ENCODE measurements at places on chromosomes 2 and 18.

DNA sequence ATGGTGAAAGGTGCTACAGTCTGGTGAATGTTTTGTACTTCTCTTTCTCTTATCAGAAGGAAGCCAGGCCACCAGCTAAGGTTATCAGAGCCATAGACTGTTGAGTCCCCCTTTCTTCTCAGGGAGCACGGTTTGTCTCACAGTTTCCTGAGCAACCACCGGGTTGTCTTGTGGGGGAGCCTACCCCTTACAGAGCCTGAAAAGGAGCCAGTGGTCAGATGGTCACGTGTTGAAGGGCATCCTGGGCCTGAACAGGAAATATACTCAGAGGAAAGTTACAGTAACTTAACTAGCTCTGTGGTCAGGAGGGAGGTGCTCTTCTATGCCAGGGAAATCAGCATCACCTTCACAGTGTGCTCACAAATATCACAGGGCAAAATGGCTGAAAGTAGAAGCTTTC, 11.6 kb downstream of the CD28 start:
- no peak for DNase-seq

- no peak for DNase-seq
Observed at GRCh38 chr2:239889641-239890121, 135.5 kb downstream of the NDUFA10 start.

DNA sequence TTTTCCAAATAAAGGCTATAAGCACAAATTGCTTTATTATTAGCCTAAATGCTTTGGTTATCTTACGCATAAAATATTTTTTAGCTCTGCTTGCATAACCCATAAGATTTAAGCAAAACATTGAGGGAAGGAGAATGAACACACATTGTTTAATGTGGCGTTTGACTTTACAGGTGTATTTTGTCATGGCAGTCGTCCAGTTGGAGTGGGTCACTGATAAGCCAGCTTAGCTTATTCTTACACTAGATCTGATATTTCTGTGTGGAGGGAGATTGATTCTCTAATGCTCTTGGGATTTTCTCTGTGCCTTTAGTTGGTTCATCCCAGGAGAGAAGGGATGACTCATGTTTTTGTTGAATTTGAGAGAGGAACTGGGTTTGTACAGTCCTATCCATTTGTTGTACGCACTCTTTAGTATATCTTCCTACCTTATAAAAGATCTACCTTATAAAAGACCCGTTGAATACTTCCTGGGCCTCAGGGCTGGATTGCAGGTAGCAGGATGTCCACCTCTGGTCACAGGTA, 47.5 kb upstream of the ACYP2 start:
- no peak for DNase-seq

DNA sequence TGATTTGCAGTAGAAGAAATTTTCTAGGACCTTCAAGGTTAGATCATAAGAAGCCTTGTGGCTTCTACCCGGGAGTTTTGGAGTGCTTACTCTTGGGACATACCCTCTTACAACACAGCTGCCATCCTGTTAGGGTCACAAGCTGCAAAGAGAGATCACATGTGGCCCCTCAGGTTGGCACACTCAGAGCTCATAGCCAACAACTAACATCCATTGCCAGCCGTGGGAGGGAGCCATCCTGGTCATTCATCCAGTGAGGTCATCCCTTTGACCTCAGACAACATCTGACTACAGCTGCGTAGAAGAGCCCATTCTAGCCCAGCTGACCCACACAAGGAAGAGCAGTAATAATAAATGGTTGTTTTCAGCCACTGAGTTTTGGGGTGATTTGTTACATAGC, 76.9 kb upstream of the NABP1 start:
- DNase-seq: no peak

- no peak for DNase-seq
Observed at GRCh38 chr2:173606619-173607248, 252.1 kb downstream of the CDCA7 start.

DNA sequence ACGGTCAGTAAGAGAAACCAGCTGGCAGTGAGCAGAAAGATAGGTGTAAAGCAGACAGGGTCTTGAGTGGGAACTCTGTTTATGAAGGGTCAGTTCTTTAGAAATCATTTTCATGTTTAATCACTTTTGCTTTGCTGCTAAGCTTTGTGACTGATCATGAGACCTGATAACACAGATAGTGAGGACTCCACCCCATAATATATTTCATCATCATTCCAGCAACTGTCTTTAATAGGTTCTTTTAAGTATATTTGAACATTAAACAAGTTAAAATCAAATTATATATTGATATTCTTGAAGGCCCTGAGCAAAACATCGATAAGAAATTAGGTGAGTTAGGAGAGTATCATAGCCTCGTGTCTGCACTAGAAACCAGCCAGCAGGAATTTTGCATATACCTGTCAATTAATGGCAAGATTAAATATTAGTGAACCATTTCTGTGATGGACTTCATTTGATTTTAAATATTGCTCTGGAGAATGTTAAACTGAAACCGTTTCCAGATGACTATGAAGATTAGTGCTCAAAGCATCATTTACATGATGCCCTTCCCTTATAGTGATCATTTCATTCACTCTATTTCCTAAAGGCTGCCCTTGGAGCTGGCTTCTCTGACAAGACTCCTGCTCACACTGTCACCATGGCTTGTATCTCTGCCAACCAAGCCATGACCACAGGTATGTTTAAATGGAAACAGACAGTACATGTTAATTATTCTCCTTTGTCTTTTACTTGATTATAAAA, 31.9 kb downstream of the HADHB start:
- DNase-seq: no peak
